ENCODE measurements at places on chromosomes 1 and 21.

- DNase-seq: no peak
These were observed 140.2 kb upstream of the FGGY start for GRCh38 chr1:59156526-59157199.

DNA sequence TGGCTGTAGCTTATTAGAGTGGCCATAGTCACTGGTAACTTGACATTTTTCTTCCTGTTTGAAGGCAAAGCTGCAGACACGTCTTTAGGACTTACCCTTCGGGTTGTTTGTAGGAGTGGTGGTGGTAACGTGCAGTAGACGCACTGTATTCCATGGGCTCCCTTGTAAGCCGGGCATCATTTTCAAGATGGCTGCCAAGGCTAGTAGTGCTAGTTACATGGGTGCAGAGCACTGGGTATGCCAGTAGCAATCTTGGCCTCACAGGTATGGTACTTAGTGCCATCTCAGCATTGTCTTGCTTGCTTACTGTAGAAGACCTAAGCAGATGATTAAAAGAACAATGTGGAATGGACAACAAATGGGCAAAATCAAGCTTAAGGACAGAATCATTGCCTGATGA lies 1.9 kb downstream of the YBX1 start:
- DNase-seq: peak; percentile 23

DNA sequence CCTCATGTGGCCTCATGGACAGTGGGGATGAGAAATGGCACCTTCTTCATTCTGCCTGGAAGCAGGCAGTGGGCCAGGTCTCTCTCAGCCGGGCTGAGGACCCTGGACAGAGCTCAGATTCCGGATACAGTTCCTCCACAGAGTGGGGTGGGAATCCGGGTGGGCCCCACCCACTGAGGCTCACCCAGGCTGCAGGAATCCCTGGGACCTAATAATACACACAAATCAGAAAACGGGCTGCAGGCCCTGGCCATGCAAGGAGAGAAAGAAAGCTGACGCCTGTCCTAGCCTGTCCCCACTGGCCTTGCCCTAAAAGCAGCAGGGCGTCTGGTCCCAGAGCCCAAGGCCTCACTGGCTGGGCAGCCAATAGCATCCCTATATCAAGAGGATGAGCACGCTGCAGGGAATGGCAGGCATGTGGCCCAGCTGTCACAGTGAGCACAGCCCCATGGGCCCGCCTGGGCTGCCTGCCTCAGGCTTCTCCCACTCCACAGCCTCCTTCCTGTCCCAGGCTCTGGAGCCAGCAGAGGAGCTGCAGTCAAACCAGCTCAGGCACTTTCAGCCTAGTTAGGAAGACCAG lies 25.3 kb downstream of the ACTA1 start:
- DNase-seq: no peak

DNA sequence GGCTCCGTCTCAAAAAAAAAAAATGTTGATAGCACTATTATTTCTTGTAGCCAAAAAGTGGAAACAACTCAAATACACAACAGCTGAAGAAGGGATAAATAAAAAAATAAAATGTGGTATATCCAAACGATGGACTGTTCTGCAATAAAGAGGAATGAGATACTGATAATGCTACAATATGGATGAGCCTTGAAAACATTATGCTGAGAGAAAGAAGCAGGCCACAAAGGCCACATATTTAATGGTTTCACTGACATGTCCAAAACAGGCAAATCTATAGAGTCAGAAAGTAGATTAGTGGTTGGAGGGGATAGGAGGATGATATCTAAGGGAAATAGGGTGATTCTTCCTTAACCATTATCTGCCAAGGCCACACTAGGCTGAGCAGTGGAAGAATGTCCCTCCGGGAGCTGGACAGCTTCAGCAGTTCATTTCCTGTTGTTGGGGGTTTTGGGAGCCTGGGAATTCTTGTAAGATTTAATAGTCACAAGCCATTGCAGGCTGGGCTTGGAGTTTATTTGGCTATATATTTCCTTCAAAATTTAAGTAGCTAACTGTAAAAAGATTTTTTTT lies 53.5 kb downstream of the ST3GAL3 start:
- no peak for DNase-seq

DNA sequence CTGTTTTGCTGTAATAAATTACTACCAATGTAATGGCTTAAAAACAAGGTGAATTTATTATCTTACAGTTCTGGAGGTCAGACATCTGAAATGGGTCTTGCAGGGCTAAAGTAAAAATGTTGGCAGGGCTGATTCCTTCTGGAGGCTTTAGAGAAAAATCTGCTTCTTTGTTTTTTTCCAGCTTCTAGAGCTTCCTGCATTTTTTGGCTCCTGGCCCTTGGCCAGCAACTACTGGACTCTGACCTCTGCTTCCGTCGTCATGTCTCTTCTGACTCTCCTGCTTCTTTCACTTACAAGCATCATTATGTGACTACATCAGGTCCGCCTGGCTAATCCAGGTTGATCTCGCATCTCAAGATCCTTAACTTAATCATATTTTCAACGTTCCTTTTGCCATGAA lies 350.9 kb downstream of the S1PR1 start:
- DNase-seq: peak; percentile 64

- no peak for DNase-seq
These were observed 238.4 kb downstream of the C1orf94 start for GRCh38 chr1:34415140-34415539.

DNA sequence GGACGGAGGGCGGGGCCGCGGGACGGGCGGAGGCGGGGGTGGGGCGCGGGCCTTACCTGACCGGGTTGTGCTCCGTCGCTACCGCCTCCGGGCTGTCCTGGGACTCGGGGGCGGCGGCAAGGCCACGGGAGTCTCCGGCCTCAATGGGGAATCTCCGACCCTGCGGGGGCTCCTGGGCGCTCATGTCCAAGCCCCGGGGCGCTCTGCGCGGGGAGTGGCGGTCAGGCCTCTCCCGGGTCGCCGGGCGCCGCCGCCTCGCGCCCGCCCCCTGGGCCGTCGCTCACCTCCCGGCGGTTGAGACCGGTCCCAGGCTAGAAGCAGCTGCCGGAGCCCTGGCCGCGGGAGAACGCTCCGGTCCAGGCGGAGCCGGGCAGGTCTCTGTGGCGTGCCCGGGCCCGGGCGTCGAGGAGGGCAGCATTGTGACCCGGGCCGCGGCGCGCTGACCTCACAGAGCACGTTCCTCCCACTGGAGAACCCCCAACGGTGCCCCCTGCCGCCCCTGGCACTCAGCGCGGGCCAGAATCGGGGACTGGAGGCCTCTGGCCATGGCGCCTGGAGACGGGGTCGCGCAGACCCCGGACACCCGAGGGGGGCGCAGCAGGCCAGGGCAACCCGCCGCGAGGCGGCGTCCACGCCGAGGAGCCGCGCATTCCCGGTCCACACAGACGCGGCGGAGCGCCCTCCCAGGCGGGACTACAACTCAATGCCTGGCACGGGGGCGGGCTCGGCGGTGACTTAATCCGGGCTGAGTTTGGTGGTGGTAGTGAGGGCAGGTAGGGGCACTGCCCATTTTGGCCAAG lies 411 bp downstream of the FAM229A start:
- DNase-seq: peak; percentile 54

GRCh38 chr21:45950740-45951515 lies 30.6 kb upstream of the COL6A1 start:
- no peak for DNase-seq

DNA sequence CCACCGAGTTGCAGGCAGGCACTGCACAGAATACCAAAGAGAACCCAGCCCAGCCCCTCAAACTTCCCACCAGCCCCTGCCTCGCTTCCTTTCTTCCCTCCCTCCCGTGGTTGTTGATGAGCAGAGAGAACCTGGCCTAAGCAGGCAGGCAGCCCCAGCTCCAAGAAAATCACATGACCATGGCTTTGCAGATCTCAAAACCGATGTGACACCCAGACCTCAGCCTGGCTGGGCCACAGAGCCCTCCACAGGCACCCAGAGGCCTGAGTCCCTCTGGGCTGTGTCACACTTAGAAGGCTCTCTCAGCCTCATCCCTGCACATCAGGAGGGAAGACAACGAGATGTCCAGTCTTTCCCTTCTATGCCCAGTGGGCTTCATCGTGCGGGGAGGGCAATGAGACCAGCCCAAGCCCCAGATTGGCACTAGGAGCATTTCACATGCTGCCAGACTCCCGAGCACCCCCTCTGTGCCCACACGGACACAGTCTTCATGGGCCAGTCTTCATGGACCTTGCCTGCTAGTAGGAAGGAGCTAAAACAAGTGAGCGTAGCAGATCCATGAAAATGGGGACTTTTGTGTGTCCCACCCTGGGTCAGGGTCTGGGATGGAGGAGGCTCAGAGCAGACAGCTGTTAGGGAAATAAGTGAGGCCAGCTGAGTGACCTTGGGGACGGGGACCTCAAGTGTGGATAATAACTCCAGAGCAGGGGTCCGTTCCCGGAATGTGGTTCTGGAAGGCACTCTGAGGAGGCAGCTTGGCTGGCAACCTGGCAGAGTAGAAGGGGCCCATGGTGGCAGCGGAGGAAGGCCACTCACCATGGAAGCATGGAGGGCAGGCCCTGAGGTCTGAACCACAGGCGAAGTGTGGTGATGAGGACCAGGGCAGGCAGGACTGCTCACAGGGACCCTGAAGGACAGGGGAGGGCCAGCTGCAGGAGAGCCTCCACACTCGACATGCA lies 204.4 kb upstream of the VAMP3 start:
- no peak for DNase-seq

DNA sequence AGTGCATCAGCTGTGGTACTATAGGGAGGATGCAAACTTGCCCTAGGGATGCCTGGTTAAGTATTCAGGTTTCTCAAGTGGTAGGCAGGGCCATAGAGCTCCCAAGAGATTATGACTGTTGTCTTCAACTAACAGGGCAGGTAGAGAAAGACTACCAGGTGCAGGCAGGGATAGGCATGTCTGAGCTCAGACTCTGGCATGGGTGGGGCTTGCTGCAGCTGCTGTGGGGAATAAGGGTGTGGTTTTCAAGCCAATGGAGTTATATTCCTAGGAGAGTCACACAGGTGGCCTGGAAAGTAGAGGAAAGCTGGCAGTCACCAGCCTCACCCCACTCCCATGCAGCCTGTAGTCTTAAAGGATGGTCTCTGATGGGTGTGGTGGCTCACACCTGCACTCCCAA lies 673.4 kb upstream of the ADGRL4 start:
- no peak for DNase-seq

GRCh38 chr1:246617768-246618167 lies 51.5 kb downstream of the CNST start:
- DNase-seq: no peak

DNA sequence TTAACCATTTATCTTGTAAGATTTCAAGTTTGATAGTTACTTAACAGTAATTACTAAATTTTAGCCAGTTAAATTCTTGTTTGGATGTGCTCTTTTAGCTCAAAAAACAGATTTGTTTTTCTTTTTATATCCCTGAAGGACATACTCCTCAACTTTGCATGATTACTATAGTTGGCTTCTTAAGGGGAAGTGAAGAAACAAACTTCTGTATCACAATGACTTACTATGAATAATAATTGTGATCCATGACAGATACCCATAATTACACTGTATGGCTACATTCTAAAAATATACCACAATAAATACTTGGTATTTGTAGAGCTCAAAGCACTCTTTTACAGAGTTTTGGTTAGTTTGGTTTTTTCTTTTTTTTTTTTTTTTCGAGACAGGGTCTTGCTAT lies 55.8 kb downstream of the IARS2 start:
- no peak for DNase-seq

DNA sequence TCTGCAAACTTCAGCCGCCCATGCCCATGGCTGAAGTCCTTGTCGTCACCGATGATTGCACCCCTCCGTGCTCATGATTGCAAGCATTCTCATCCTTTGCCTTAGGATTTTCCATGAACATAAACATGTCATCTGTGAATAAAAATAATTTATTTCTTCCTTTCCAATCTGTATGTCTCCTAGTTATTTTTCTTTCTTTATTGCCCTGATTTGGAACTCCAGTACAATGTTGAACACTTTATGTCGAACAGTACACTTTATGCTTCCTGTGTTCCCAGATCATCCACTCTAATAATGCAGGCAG lies 170.9 kb upstream of the SYT6 start:
- DNase-seq: no peak

DNA sequence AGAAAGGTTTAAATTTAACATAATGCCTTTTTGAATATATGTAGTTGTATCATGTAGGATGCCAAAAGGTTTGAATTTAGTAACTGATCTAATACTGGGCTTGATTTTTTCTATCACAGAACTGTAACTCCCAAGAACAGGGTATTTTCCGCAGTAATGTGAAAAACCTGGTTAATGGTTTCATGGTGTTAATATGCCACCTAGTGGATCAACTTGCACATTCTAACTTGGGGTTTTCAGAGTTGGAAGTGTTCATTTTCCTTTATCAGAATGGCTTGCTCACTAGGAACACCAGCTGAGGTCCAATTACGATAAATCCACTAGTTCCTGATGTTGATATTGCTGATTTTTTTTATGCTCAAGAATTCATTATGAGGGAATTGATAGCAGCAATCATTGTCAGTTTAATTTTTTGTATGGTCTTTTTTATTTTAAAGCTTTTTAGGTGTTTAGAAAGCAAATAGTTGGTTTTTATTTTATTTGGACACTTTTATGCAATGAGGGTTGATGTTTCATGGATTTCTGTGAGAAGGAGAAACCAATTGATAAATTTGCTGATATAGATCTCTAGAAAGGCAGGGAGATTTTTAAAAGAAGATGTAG lies 157.2 kb downstream of the PLA2G4A start:
- peak; percentile 39 for DNase-seq

- DNase-seq: no peak
These were observed 8.8 kb upstream of the P3R3URF start for GRCh38 chr1:46184920-46185658.

DNA sequence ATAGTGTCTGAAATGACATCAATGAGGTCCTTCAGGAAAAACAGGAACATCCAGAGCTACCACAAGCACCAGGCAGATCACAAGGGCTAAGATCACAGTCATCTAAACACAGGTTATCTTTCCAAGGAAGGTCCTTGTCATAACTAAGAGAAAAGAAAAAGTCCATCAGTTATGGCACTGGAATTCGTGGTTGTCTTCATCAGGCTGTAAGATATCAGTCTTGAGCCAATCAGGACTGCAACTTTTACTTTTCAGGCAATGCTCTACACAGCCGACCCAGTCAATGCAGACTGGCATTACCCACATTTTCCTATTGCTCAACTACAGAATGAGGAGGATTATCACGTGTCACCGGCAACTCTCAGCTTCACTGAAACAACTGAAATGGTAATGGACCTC lies 26.4 kb downstream of the SORT1 start:
- DNase-seq: no peak

DNA sequence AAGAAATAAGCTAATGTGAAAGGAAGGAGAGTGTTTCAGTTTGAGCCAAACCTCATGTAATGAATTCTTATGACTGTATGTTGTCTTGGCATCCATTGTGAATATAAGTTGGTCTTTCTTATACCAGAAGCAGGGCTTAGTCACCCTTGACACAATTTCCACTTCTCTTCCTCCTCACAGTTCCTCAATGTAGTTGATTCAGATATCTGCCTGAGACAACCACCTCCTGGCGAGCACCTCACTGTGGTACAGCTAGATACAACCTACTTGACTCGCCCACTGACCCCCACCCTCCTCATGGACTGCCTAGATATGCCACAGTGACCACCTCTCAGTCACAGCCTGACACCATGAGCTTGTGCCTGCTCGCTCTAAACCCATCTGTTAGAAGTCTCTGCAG lies 45.6 kb downstream of the KYAT3 start:
- no peak for DNase-seq

GRCh38 chr1:77608893-77609292 lies 73.6 kb downstream of the ZZZ3 start:
- no peak for DNase-seq
